Activated T-helper 1 cell treated with anti-CD3 and anti-CD28 coated beads, Interleukin-2, amount 50 U/mL, for 16 hours (primary cell): ENCODE measurements at places on chromosomes 6 and 20.

GRCh38 chr6:145669627-145670034 lies 65.7 kb downstream of the EPM2A start:
- no peak for DNase-seq

DNA sequence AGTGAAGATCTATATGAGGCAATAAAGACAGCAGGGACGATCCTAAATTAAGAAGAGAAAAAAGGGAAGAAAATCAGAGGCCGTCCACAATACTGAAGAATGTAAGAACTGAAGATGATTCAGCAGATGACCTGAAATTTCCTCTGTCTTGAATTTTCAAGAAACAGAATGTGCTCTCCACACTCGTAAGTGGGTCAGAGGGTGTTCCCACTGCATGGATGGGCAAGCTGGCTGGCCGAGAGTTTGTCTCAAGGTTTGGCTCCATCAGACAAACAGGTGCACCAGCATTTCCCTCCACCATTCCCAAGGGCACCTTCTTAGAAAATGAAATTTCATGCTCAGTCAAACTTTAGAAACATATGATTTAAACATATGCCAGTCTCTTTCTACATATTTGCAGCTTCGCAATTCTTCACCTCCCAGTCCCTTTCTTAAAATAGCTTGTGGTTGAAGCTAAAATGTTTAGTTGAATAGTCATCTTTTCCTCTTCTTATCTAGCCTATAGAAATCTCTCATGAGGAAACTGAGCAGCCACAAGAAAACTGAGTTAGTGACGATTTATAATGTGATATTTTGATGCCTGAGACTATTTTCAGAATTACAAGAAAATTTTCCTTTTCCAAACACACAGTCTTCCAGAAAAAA lies 576.4 kb downstream of the PRKN start:
- no peak for DNase-seq

DNA sequence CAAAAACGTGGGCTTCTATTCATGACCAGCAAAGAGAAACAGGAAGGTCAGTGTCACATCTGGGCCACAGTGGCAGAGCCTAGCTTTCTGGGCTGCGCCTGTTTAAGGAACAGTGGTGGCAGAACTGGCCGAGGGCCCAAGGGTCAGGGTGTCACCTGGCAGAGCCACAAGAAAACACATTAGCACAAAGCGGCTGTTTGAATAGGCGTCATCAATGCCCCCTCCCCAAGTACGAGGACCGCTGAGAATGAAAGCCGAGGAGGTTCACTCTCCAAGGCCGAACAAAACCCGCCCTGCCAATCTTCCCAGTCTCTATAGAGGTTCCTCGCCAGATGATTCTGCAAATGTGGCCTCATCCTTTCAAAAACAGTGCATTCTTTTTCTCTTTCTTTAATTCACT lies 125.2 kb upstream of the TRAF3IP2 start:
- no peak for DNase-seq

- DNase-seq = no peak
Measured at GRCh38 chr6:63985223-63985622, 349.6 kb downstream of the PHF3 start.
